ENCODE measurements at places on chromosomes 12 and 14. TPM values are rescaled to one million over a fixed set of nuclear protein-coding genes. Genes with fewer than 3 reads are reported as not detected.

Gene TAS2R9
- not detected for polyA plus RNA-seq

Gene COPS7A
- 70.3 TPM for polyA plus RNA-seq

Gene NFE2
- 2.4 TPM for polyA plus RNA-seq

Gene MYF6
- 0.20 TPM for polyA plus RNA-seq

Gene LALBA
- not detected for polyA plus RNA-seq

Gene MMP17
- polyA plus RNA-seq: 1.2 TPM

Gene DENR
- polyA plus RNA-seq: 101 TPM

Gene PLD4
- 4.1 TPM for polyA plus RNA-seq

Gene PTPRO
- 264 TPM for polyA plus RNA-seq

- no peak for DNase-seq
Measured at GRCh38 chr12:1977588-1977987, 26.7 kb downstream of the DCP1B start.

DNA sequence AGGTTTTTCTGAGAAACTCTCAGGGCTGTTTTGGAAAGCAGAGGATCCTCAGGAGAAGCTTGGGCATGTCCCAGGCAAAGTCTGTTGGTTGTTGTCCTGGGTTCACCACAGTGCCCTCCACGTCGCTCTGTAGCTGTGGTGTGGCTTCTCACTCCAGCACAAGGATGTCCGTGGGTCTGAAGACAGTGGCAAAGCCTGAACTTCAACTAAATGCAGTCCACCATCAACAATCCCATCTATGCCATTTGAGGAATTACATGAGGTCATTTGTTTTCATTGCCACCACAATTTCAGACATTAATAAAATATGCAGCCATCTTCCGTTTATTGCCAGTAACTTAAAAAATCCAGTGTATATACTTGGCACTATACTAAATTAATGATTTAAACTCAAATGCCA, 272.1 kb downstream of the LRIG3 start:
- DNase-seq: no peak

DNA sequence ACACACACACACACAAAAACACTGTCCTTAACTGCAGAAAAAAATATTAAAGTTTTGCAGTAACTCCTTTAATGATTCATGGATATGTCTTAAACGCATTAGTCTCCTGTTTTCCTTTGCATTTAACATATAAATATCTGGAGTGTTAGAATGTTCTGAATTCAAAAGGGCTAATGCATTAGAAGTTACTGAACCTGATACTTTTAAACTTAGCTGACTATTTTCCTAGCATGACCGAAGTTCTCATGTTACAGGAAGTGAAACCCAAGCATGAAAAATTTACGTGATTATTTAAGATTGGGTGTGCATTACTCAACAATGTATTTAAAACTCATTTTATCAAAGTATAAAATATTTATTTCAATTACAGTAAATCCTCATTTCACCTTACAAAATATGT, 791.2 kb downstream of the FLRT2 start:
- DNase-seq: peak; percentile 11

DNA sequence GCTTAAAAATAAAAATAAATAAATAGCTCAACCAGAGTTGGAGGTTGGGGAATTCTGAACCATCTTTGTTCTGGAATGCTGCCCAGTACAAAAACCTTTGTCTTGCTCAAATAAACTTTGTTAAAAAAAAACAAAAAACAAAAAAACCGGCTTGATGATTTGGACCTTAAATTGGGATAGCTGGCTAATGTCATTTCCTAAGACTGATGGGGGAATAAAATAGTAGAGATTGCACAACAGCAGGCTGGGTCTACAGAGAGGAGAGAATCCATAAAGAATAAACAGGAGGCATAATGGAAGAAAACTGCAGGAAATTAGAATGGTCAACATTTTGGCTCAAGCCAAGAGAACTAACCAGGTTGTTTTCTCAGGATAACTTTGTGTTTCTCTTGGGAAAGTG, 370.9 kb downstream of the AEBP2 start:
- no peak for DNase-seq

DNA sequence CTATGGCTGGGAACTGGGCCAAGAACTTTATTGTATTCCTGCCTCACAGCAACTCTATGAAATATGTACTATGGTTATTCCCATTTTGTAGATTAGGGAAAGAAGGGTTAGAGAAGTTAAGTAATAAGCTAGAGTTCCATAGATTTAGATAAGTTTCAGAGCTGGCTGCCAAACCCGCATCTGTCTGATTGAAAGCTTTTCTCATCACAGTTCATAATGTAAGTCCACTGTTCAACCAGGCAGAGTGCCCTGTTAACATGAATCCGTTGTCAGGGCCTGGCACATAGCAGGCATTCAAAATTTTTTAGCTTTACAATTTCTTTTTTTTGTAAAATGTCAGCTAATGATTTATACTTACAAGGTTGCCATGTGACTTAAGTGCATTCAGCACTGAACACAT, 467.3 kb downstream of the NRXN3 start:
- DNase-seq: no peak

- no peak for DNase-seq
Measured at GRCh38 chr12:75239987-75240386, 30.3 kb upstream of the KCNC2 start.

DNA sequence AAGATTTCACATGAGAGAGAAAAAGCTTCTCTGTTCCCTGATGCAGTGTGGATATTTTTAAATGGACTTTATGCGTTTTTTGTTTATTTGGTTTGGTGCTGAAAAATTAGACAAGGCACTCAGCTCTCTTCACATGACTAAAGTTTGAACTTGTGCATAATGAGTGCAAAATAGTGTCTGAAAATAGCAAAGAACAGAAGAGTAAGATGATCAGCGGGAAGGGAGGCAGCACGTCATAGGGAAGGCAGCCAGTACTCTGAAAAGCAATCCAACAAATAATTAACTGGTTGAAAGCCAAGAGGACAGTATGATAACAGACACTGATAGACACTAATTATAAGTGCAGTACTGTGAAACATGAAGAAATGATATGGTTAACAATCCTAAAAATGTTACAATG, 46.6 kb upstream of the CDKN3 start:
- DNase-seq: no peak

GRCh38 chr12:100579844-100580243, 6.4 kb downstream of the GAS2L3 start:
- DNase-seq: no peak

- DNase-seq: no peak
Measured at GRCh38 chr12:84730561-84731162, 181.9 kb downstream of the SLC6A15 start.

- no peak for DNase-seq
Measured at GRCh38 chr14:104544362-104544961, 35.1 kb upstream of the C14orf180 start.

DNA sequence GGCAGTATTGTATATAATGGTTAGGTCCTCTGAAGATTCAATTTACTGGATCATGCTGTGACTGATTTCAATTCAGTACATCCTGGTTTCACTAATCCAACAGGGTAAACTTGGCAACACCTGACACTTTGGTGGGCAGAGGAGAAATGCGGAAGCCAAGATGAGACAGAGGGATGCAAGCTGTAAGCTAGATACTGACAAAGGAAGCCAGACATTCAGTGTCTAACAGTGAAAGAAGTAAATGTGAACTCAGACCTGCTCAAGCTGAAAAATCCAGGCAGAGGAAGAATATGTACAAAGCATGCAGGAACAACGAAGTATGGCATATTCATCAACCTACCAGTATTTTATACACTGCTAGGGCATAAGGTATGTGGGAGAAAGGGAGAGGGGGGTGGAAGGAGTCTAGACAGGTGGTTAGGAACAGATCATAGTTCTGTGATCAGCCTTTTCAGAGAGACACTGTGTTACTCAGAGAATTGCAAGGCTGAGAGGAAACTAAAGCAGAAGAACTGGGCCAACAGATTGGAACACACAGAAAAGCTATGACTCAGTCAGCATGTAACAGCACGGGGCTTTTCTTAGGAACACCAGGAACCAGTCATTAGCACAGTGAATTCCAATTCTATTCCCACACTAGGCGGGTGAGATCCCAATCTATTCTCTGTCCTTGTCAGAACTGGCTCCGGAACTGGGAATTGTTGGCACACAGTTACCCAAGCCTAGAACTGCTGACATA, 40.3 kb downstream of the NELL2 start:
- no peak for DNase-seq

- no peak for DNase-seq
Measured at GRCh38 chr14:38400751-38401150, 144.9 kb upstream of the CLEC14A start.

DNA sequence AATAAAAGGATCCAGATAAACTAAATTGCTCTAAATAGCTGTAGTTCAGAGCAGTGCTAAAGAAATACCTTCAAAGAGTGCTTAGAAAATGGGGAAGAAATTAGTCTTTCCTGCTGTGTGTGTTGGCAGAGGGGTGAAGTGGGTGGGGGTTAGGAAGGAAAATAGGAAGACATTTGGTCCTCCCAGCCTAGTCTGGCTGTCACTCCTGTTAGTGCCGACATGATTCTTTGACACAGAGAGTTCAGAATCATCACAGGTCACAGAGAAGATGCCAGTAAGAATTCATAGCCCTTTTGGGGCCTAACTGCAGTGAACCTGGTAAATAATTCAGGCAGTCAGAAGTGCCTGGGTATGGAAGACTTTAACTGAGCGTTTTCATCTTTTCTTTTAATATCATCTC, 74.8 kb downstream of the FLRT2 start:
- DNase-seq: no peak

DNA sequence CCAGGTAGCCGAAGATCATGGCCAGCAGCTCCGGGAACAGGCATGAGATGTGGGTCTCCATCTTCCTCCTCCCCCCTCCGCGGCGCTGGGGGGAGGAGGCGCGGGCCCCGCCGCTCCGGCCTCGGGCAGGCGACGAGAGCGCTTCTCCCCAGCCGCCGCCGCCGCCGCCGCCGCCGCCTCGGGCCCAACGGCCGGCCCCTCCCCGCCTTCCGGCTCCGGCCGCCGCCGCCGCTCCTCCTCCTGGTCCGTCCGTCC, 448 bp downstream of the FBXL14 start:
- no peak for DNase-seq

DNA sequence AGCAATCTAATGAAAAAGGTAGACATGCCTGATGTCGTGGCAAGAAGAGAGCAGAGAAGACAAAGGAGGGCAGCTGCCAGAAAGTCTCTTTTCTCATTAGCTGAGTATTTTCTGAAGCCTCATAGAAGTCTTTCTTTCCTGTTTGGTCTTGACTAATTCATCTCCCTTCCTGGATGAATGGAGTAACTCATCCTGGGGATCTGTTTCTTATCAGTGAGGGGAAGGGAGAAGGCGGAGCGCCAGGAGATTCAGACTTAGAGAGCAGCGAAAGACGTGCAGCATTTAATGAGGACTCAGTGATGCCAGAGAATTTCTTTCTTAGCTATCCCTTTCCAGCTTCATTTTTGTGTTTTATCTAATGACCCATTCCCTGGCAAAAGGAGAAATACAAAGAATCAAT, 89.4 kb downstream of the SLC15A4 start:
- DNase-seq: no peak
